ENCODE measurements at places on chromosomes 1 and 21.

GRCh38 chr1:174021591-174022079 is 522 bp downstream of the RC3H1 start:
- DNase-seq = peak; percentile 41

DNA sequence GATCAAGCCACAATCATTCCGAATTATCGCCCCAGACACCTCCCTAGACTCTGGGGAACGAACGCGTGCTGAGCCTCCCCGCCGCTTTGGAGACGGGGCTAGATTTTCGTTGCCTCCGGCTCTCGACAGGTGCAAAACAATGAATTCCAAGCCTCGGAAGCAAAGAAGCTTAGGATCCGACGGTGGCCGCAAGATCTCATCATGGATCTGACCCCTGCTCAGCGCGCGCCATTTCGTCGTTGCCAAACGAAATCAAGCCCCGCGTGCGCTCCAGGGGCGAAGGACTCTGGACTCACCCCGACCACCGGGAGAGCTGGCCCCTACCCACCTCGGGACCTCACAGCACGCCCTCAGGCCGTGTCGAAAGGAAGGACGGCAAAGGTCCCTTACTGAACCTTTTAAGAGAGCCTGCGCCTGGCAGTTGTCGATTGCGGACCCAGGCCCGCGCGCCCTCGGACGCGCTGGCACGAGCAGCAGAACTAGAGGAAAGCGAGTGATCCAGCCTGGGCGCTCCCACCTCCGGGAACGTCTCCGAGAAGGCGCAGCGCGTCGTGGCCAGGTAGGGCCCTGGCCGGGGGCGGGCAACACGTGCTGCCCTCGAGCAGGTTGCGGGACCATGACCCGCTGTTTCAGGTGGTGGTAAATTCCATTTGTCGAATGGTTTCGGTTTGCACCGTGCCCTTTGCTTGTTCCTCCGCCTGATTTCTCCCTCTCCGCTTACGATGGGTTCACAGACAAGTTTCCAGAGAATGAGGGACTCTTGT is 1.6 kb upstream of the RUNX3 start:
- DNase-seq = no peak

GRCh38 chr1:106846656-106847055 is 209.8 kb upstream of the PRMT6 start:
- DNase-seq = no peak

GRCh38 chr1:116487583-116487982 is 83.2 kb downstream of the CD58 start:
- no peak for DNase-seq

DNA sequence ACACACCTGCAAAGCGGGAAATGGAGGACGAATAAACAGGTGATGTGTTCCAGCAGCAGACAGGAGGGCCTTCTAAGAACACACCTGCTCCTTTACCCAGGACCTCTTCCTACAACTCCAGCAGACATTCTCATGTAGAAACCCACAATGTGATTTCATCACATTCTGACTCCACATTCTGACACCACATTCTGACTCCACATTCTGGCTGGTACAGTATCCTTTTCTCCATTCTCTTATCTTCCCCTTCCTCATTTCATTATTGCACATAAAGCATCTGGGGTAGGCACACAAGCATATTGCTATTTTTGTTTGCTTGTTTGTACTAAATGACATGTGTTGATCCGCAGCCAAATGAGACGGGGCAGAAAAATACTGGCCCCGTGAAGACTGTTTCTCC is 3.6 kb upstream of the ZNF124 start:
- no peak for DNase-seq

DNA sequence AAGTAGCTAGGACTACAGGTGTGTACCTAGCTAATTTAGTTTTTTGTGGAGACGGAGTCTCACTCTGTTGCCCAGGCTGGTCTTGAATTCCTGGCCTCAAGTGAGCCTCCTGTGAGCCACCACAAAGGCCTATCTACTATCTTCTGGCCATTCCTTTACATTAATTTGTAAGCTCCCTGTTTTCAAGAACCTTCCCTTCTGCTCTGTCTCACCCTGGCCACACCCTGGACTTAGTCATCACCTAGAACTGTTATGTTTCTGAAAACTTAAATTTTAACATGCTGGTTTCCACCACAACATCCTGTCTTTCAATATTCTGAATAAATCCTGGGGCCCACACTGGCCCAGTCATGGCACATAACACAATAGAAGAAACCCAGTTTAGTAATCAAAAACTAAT is 4.9 kb upstream of the B4GALT3 start:
- DNase-seq = no peak

- no peak for DNase-seq
Measured at GRCh38 chr1:95223110-95223509, 10.9 kb upstream of the RWDD3 start.

DNA sequence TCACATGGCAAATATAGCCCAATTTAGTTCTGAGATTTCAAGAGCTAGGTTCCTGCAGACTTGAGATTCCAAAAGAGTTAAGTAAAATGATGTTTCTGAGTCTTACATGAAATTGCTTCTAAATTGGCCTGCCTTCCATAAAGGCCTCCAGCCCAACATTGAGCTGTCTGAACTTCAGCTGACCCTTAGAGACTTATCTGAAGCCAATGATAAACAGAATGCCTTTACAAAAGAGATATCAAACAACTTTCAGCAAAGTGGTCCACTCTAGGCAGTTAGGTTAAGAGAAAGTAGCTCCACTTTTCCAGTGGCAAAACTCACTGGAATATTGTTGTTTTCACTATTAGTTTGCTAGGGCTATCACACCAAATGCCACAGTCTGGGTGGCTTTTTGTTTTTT is 6.3 kb upstream of the RC3H1 start:
- DNase-seq = no peak

DNA sequence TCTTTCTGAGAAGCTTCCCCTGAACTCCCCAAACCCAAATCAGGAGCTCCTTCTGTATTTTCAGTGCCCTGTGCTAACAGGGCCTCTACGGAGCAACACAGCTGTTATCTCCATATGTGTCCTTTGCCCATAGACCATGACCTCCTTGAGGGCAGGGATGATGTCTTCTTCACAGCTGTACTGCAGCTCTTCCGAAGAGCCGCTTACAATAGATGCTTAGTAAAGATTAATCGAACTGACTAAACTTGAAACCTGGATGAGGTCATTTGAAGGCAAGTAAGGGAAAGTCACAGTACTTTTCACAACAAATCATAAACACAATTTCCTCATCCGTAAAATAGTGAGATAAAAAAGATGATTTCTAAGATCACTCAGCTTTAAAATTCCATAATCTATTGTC is 4.4 kb upstream of the KCNN3 start:
- DNase-seq = no peak

DNA sequence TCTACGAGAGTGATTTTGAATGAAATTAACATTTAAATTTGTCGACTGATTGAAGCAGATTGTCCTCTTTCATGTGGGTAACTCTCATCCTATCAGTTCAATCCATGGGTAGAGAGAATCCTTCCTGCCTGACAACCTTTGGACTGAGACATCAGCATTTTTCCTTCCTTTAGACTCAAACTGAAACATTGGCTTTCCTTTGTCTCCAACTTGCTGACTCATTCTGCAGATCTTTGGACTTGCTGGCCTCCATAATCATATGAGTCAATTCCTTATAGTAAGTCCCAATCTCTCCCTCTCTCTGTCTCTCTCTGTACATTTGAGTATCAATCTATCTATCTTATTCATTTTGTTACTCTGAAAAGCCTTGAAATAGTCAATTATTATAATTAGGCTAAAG is 416.7 kb downstream of the LRRIQ3 start:
- DNase-seq = no peak

DNA sequence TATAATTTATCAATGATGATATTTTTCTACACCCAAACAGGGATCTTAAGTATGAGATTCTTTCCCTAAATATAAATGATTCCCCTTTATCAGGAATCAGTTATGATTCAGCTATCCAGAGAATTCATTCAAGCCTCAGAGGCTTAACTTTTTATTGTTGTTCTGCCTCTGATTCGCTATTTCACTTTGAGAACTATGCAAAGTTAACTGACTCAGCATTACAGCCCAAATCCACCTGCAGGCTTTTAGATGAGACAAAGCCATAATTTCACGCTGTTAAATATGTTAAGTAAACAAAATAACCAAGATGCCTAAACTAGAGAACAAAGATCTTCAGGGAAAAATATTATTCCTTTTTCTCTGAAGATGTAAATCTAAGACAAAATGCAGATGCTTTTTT is 8.5 kb downstream of the SCYL3 start:
- DNase-seq = no peak

DNA sequence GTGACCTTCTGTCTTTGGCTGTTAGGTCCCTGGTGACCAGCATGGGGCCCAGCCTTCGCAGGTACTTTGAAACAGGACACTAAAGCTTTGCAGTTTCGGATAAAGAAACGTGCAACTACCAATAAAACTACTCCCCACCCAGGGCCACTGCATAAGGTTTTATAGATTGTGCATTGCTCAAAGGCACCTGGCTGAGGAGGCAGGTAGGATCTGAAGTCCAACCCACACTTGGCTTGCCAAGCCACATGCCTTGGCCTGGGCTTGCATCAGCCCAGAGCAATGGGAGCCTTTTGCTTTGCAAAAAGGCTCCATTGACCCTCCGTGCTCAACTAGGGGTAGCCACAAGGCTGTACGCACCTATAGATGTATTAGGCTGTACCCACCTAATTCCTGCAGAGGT is 84.4 kb upstream of the SYT6 start:
- DNase-seq = no peak

GRCh38 chr1:198245379-198245778 is 88.6 kb downstream of the NEK7 start:
- DNase-seq = no peak

DNA sequence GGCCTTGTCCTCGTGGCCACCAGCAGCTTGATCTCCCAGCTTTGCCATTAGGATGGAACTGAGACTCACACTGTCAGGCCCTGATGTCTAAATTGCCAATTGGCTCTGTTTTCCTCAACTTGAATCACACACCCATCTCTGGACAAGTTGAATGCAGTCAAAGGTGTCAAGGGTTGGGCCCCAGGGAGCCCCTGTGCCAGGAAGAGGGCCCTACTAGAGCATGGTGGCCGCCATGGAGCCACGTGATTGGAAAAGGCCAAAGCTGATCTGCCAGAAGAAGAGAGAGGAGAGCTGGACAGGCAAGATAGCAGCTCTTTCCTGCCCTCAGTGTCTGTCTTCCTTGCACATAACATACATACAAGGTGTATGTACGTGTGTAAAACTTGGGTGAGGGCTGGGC is 54.9 kb upstream of the NEK2 start:
- no peak for DNase-seq

- no peak for DNase-seq
Measured at GRCh38 chr1:234093741-234094140, 189.3 kb downstream of the SLC35F3 start.

DNA sequence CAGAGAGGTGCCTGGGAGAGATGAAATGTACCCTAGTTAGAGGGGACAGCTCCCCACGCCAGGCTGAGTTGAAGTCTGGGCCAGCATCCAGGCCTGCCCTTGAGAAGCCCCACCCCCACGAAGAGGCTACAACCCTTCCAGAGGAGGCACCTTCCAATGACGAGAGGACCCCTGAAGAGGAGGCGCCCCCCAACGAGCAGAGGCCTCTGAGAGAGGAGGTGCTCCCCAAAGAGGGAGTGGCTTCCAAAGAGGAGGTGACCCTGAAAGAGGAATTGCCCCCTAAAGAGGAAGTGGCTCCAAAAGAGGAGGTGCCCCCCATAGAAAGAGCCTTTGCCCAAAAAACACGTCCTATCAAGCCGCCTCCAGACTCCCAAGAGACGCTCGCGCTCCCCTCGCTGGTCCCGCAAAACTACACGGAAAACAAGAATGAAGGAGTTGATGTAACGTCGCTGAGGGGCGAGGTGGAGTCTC is 3.1 kb downstream of the EVA1B start:
- DNase-seq = no peak

DNA sequence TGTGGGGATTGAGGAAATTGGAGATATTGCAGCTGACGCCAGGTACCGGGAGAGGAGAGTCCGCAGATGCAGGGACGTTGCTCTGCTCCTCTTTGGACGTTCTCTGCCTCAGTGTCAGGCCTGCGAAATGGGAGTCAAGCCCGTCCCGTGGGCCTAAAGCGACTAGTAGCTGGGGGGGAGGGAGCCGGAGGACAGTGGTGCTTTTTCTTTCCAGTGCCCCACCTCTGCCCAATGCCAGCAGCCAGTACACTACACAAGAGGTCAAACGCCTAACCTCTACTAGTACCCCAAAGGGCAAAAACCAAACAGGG is 413.6 kb upstream of the ESRRG start:
- no peak for DNase-seq

DNA sequence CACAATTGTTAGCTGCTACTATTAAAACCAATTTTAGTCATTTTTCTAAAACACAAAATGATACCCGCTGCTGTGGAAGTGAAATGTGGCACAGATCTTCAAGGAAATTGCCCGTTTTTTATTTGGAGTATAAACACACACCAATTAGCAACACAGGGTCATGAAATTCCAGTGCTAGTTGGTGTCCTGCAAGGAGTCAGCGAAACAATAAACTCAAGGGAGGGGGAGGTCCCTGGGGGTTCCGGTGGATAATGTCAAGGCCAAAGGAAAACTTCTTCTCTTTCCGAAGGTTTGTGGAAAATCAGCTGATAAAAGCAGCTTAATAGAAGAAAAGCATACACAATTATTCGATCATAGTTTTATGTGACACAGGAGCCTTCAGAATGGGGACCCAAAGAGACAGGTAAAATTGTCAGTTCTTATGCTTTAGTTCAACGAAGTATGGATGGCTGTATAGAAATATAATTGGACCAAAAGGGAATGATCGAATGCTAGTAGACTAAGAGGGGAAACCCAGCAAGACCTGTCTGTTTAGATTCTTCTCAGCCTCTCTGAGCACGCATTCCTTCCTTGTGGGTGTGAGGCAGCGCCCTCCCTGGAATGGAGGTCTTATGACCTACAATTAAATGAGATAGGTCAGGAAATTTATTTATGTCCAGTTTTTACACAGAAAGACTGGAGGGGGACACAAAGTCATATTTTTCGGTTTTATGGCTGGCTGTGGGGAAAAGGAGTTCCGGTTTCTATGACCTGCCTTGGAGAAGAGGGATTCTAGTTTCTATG is 65.9 kb downstream of the KCNK1 start:
- DNase-seq = no peak

GRCh38 chr1:154866257-154867063 is 3.6 kb downstream of the KCNN3 start:
- DNase-seq = no peak

- DNase-seq = no peak
Measured at GRCh38 chr1:237172118-237172485, 130.1 kb downstream of the RYR2 start.

- no peak for DNase-seq
Measured at GRCh38 chr21:42281181-42281680, 34.0 kb downstream of the TFF3 start.

GRCh38 chr1:167057241-167057688 is 32.9 kb downstream of the GPA33 start:
- DNase-seq = no peak

DNA sequence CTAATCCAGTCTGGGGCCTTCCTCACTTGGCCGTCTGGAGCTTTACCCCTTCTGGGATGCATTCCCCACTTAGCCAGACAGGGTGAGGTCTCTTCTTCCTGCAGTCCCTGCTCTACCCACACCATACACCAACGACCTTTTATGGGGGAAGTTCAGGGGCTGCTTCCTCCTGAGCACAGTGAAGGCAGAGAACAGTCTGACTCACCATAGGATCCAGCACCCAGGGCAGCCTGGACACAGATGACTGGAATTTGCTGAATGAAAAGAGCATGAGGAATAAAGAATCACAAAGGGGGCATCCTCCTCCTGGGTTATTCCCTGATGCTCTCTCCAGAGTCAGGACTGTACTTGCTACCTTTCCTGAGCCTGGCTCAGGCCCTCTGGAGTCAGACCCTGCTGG is 4.6 kb upstream of the FOXE3 start:
- DNase-seq = no peak

- DNase-seq = no peak
Measured at GRCh38 chr1:205961991-205962820, 18.9 kb upstream of the SLC26A9 start.

GRCh38 chr1:179798864-179799516 is 55.9 kb downstream of the FAM163A start:
- DNase-seq = no peak
